DMS79 (cell line): ENCODE measurements at places on chromosomes 13 and 19.

DNA sequence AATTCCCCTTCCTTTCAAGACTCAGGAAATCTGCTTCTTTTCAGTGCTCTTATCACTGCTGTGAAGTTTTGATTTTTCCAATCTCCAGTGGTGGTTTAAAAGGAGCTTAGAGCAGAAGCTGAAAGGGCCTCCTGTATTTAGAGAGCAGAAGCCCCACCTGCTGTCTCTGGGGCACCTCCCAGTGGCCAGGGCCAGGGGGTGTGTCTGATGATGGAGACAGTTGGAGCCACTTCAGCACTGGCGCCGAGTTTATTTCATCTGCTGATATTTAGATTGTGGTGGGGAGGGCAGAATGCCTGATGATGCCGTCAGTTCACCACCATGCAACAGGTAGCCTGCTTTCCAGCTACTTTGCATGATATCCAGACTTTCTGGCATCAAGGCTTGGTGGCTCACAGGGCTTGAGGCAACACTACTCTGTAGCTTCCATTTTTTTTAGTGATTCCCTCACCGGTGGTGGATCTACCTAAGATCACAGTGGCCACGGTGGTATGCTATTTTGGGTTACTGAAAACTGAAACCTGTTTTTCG, 371.9 kb downstream of the KCNRG start:
- DNase-seq: no peak

GRCh38 chr13:38228322-38228721, 121.3 kb upstream of the UFM1 start:
- DNase-seq: no peak

DNA sequence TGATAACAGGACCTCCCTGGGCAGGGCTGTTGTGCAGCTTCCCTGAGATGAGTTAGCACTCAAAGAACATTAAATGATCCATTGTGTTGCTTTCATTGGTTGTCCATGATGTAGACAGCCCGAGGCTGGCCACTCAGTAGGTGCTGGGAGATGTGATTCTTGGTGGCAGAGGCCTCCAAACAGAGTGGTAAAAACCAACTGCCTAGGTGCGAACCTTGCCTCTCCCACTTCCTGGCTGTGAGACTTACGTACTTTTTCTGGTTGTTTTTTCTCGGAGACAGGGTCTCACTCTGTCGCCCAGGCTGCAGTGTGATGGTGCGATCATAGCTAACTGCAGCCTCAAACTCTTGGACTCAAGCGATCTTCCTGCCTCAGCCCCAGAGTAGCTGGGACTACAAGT, 6.2 kb downstream of the SARS2 start:
- no peak for DNase-seq

DNA sequence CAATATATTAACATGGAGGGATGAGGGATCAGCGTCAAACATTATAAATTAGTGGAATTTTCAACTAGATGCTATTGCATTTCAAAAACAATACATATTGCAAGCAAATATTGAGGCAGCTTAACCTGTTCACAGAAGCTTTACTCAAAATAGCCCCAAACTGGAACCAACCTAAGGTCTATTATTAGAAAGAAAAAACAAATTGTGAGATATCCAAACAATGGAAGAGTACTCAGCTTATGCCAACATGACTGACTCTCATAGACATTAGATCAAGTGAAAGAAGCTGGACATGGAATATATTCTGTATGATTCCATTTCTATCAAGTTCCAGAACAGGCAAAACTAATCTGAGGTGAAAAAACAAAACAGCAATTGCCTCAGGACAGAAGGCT, 27.6 kb upstream of the NEK3 start:
- no peak for DNase-seq

DNA sequence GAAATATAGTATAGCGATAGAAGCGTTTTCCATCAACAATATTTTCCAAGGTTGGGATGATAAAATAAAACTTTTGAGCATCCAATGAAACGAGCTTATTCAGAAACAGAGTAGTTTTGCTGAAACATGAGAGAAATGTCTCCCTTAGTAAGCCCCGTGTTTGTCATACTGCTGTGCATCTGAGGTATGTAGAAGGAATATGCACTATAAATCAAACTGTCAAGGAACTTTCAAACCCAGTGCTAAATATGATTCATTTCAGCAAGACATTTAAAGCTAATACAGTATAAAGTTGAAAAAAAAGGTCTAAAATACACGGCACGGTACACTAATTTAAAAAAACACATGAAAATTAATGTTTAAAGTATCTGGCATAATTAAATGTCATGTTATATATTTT, 546.2 kb downstream of the SLITRK5 start:
- no peak for DNase-seq

GRCh38 chr19:42316223-42317211, 3.4 kb downstream of the TMEM145 start:
- no peak for DNase-seq

GRCh38 chr13:105365831-105366230, 1169.6 kb downstream of the EFNB2 start:
- no peak for DNase-seq

DNA sequence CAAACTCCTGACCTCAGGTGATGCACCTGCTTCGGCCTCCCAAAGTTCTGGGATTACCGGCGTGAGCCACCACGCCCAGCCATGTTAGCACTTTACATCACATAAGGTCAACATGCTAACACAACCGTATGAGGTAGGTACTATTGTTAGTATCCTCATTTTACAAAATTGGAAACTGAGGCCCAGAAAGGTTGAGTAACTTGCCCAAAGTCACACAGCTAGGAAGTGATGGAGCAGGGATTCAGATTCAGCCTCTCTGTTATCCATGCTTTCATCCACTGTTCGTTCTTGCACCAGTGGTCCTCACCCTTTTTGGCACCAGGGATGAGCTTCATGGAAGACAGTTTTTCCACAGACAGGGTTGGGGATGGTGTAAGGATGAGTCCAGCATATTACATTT, 8.6 kb downstream of the COX6B1 start:
- no peak for DNase-seq

- no peak for DNase-seq
Observed at GRCh38 chr19:18672606-18673337, 10.7 kb upstream of the CRTC1 start.

GRCh38 chr13:33281951-33282595, 3.5 kb downstream of the STARD13 start:
- no peak for DNase-seq

DNA sequence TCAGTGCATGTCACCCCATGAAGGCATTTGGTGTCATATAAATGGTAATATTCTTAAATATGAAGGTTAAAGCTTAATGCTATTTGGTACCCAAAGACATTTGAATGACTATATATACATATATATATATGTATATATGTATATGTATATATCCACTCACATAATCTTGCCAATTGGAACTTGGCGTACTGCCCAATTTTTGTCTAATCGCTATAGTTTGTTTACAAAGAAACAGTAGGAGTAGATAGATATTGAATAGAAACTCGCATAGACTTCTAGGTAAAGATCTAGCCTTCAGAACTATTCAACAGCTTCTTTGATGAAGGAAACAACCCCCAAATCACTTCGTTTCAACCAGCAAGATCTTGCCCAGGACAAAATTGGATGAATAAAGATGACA, 24.1 kb downstream of the KLF5 start:
- DNase-seq: no peak

GRCh38 chr13:35714121-35714520, 237.6 kb upstream of the MAB21L1 start:
- DNase-seq: no peak

DNA sequence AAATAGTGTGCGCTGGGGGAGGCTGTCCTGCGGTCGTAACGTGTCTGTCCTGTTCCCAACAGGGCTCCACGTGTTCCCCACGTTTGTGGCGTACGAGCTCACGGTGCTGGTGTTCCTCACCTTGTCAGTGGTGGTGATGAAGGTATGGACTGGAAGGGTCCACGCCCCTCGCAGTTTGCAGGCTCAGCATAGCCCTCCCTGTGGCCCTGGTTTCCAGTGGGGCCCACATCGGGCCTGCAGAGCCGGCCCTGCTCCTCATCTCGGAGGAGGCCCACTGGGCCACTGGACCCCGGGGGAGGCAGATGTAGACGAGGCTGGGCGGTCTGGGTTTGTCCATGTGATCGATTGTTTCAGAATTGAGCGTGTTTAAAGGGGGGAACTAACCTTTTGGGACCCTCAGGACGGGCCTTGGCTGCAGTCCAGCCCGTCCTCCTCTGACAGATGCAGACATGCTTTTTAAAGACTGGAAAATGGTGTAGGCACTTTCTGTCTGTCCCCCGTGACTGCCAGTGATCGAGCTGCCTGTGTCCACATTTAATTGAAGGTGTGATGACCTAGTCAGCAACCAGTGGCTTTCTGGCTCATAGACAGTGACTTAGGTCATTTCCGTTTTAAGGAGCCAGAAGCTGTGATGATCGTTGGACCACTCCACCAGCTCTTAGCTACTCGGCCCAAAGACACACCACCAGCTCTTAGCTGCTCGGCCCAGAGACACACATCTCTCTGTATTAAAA, 37.1 kb upstream of the TFDP1 start:
- peak; percentile 23 for DNase-seq

GRCh38 chr13:93769101-93769500, 542.5 kb downstream of the GPC6 start:
- no peak for DNase-seq

DNA sequence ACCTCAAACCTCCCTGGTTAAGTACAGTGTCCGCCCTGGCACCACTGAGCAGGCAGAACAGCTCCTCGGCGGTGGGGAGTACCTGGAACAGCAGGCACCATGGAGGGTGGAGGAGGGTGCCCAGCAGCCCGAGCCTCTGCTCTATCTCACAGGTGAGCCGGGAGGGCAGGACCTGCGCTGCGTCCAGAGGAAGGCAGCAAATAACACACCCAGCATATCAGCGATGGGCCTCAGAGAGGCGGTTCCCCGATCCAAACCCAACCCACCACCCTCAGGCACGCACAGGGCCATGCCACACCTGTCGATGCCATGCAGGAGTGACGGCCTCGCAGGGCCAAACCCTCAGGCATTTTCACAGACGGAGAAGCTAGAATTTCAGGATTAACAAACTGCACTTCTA, 11.8 kb downstream of the PEPD start:
- DNase-seq: no peak

DNA sequence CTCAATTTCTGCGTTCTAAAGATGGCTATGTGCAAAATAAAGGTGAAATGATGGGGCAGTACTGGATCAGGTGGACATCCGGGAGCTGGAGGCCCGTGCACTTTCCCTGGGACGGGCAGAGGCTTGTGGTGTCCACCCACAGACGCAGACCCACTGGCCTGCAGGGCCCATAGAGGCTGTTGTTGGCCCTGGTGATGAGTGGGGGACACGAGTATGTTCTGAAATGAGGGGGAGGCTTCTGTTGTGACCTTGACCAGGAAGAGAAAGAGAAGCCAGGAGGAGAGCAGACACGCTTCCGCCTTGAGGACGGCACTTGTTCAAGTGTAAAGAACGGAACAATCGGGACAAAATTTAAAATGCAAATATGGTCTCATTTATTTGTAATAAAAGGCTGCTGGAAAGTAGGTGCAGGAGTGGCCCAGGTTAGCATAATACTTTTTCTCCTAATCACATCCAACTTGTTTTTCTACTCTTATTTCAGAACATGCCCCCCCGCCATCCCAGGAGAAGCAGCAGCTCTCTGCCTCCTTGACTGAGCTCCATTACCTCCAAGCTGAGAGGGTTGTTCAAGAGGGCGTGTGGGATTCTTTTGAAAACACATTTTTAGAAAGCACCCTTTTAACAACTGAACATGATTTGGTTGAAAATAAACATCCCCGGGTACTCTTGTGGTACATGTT, 27.1 kb downstream of the ATP11A start:
- peak; percentile 95 for DNase-seq

- peak; percentile 24 for DNase-seq
Observed at GRCh38 chr19:52398081-52398441, 412 bp downstream of the ZNF528 start.

DNA sequence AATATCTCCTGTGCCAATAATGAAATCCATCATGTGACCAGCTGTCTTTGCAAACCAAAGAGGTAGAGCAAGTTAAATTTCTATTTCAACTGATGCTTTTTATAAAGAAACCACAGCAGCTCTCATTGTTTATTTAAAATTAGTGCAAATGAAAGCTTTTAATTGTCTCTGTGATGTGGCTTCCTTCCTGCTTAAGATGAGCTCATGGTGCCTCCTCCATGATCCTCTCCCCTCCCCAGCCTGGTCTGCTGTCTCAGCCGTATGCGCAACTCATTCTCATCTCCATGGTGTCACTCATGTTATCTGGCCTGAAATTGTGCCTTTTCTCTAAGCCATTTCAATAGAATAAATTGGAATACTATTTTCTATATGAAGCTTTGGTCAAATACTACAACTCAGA, 270.6 kb downstream of the FGF14 start:
- DNase-seq: no peak

DNA sequence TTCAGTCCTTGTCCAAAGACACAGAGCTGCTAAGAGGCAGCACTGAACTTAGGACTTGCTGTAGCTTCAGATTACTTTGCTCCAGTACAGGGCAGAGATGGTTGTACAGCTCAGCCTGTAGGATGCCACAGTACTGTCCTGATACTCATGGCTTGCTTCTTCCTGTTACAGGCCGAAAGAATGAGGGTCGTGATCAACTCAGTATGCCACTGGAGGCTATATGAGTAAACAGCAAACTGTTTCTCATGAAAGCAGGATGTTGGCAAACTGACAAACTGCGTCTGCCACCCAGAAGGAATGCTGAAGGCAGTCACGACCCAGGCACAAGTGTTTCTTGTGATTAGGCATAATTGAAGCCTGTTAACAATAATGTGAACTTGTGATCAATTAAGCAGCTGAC, 2.8 kb downstream of the ZNF749 start:
- DNase-seq: no peak

DNA sequence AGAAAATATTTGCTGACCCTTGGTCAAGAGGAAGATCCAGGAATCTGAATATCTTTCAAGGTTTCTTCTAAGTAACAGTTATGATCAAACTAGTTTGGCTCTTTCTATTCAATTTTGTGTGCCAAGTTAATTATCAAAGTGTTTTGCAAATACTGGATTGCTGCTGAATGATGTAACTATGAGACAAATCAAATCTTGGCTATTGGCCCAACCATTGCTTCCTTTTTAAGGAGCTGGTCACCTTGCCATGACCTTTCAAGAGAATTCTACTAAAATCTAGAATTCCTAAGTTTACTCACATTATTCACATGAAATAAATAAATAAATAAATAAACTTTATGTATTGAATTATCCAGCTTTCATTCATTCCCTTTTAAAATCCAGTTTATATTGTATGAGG, 371.8 kb downstream of the SLITRK6 start:
- no peak for DNase-seq

GRCh38 chr19:34926361-34926684, 380 bp upstream of the ZNF30 start:
- no peak for DNase-seq

DNA sequence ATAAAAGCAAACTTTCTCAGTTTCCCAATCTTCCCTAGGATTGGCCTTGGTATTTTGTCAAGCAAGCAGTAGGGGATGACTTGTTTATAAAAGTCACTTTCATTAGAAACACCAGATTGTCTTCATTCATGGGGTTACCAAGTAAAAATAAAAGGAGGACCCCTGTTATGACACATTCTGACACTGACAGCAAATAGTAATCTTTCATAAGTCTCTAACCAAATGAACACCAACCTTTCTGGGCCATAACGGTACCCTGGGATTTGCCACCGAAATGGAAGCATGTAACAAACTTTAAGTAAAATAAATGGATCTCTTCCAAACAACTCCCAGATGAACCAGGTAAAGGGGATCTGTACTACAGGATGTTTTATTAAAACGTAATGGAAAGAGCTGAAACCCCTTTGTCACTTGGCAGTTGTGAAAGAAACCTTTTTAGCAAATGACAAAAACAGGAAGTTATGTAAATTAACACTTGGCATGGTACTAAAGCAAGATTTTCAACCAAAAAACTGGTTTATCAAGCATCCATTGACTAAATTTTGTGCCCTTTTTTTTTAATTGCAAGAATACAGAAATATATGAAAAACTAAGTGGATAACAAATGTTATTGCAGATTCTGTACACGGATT, 335.6 kb downstream of the RBM26 start:
- DNase-seq: no peak
